ENCODE measurements at places on chromosomes 1 and 21.

GRCh38 chr1:155176544-155177071 is 3.0 kb downstream of the TRIM46 start:
- DNase-seq = peak; percentile 74

DNA sequence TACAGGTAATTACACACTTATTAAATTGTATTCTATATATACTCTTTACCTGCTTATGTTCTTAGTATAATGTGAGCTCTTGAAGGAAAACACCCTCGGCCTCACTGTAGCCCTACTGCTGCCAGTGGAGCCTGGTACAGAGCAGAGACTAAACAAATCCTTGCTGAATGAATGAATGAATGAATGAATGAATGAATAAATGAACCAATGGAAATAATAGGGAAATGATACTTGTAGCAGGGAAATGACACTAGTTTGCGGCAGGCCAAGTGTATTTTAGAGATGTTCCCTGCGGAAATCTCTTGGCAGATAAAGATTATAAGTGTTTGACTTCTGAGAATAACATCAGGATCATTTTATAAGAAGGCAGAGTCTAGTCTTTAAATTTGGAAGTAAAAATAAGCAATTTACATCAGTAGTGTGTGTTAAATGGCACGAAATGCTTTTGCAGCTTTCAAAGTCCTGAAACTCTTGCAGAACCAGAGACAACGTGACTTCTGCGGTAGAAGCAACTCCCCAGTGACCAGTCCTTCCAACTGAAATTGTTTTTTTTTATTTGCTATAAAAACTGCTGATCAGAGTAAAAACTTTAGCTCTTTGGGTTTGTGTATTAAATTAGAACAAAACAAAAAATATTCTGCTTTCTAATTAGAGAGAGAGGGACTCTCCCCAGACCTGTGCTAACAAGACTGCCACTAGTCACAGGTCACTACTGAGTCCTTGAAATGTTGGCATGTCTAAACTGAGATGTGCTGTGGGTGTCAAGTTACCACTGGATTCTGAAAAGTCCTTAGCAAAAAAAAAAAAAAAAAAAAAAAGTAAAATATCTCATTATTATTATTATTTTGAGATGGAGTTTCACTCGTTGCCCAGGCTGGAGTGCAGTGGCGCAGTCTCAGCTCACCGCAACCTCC is 199.3 kb upstream of the MAP1LC3C start:
- DNase-seq = no peak

- no peak for DNase-seq
These were observed 155.8 kb downstream of the DPYD start for GRCh38 chr1:97764991-97765390.

GRCh38 chr21:45508607-45509565 is 33.4 kb downstream of the SLC19A1 start:
- no peak for DNase-seq

- no peak for DNase-seq
These were observed 391.2 kb downstream of the DISC1 start for GRCh38 chr1:232017759-232018158.

DNA sequence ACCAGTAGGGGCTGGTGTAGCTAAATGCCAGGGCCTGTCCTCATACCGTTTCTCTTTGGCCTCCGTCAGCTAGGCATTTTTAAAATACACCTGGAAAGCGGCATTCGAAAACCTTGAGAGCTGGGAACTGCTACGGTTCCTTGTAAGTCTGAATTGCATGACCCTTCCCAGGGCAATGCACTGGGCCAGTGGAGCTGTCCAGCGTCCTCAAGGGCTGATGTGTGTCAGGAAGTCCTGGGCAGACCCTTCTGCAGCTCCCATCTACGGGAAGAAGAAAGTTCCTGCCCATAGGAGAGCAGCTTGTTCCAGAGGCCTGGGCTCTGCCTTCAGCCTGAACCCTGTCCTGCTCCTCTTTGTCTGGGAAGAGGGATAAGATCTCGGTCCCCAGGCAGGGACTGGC is 34.1 kb downstream of the UBASH3A start:
- no peak for DNase-seq

- no peak for DNase-seq
These were observed 10.0 kb downstream of the PDPN start for GRCh38 chr1:13593511-13594131.

DNA sequence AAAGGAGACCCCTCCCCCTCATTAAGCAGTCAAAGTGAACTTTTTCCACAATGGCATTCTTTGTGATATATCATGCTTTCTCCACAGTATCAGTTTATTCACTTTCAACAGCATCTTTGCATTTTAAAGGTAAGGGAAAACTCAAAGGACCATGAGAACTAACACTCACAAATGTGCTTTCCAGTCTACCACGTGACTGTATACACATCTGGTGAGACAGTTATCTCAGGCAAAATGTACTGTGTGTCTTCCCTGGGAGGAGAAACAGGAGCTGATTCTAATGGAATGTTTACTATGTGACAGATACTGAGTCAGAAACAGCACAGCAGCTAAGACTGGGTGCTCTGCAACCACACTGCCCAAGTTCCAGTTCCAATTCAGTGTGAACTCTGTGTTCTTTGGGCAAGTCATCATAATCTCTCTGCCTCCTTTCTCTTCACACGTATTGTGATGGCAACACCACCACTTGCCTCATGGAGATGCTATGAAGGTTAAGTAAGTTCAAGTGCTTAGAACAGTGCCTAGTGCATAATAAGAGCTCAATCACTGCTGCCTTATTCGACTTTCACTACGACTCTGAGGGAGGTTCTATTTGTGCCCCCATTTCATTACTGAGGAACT is 79.0 kb downstream of the SLC45A1 start:
- DNase-seq = peak; percentile 34

GRCh38 chr1:156399355-156400125 is 30.5 kb downstream of the RHBG start:
- DNase-seq = no peak

DNA sequence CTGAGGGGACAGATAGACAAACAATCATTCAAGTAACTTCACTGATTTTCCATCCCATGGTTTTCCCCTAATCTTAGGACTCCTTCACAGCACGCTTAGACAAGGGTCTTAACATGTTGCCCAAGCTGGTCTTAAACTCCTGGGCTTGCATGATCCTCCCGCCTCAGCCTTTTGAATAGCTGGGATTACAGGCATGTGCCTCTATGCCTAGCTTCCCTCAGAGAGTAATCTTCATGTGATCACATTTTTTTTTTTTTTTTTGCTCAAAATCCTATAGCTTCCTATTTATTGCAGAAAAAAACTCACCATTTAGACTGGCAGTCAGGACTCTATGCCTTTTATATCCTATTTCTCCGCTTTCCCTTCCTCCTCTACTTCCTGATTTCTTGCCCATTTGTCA is 90.4 kb upstream of the DPH5 start:
- DNase-seq = no peak

GRCh38 chr1:2920421-2921015 is 100.7 kb upstream of the ACTRT2 start:
- DNase-seq = no peak

DNA sequence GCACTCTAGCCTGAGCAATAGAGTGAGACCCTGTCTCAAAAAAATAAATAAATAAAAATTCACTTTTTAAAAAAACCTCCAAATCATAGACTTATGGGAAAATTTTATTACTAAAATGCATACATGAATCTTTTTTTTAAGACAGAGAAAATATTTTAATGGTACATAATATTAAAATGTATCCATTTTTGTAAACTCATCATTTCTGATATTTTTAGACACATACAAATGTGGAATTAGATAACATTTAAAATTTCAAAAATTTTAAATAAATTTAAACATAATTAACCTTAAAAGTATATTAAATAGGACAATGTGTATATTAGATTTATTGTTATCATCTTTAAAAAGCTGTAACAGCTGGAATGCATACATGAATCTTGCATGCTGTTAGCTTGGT is 33.9 kb downstream of the SMAP2 start:
- DNase-seq = no peak

GRCh38 chr1:221251580-221251979 is 372.3 kb downstream of the HLX start:
- no peak for DNase-seq

- DNase-seq = no peak
These were observed 62.9 kb downstream of the RIPK4 start for GRCh38 chr21:41703857-41704501.

DNA sequence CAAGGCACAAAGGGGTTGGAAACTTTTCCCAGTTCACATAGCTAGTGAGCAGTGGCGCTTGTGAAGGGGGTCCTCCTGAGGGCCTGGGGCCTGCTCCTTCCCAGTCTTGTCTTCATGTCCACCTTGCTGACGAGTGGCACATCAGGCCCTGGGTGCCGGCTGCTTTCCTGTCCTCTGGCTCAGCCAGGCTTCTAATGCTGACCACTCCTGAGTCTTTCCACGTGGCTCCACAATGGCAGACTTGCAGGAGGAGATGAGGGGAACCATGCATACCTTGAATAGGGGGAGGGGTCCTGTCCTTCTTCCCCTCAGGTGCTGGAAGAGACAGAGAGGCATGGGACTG is 38.7 kb downstream of the MAPKAPK2 start:
- DNase-seq = no peak

DNA sequence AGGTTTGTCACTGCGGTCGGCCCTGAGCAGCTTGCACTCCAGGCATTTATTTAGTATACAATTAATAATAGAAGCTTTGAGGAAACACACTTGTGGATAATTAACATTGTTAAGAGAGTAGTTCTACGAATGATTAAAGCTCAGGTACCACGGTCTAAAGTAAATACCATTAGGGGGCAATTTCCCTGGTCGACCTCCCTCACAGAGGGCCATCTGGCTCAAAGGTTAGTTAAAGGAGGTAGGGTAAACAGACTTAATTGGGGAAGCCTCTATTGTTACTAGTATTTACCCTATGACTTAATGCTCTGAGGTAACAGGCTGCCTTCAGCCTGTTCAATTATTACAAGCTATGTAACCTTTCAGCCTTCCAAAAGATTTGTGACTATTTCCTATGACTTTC is 122.3 kb upstream of the SLC44A3 start:
- no peak for DNase-seq

- no peak for DNase-seq
These were observed 94.6 kb upstream of the DAB1 start for GRCh38 chr1:57518496-57518895.

- no peak for DNase-seq
These were observed 448.1 kb upstream of the B3GALT2 start for GRCh38 chr1:193634470-193634869.

- DNase-seq = no peak
These were observed 90.9 kb downstream of the SLC30A10 start for GRCh38 chr1:219837274-219837993.

GRCh38 chr1:117045644-117046043 is 14.5 kb upstream of the TTF2 start:
- DNase-seq = no peak

DNA sequence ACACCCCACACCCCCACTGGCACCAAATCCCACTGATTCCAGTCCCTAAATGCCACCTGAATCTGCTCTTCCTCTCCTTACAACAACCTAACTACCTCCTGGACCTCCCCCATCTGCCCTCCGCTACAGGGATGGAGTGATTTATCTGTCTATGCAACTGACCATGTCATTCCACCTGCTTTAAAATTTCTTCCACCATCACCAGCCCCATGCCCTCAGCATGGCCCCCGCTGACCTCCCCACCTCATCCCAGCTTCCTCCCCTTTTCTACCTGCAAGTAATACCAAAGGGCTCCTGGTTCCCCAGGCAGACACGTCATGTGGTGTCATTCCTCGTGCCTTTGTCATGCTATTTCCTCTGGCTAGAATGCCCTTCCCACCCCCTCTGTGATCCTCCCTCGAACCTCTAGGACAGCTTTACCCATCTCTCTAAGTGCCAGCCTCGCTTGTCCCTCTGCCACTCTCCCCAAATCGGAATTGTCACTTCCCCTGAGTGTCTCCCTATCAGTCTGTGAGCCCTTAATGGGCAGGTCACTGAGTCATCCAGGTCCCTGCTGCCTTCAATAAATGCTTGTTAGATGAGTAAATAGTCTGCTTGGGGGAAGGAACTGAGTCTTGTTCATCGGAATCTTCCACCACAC is 3.7 kb downstream of the GJB4 start:
- no peak for DNase-seq

- no peak for DNase-seq
These were observed 118.1 kb downstream of the RUNX1 start for GRCh38 chr21:34930971-34931370.

GRCh38 chr1:202781180-202781579 is 27.0 kb downstream of the KDM5B start:
- DNase-seq = no peak

DNA sequence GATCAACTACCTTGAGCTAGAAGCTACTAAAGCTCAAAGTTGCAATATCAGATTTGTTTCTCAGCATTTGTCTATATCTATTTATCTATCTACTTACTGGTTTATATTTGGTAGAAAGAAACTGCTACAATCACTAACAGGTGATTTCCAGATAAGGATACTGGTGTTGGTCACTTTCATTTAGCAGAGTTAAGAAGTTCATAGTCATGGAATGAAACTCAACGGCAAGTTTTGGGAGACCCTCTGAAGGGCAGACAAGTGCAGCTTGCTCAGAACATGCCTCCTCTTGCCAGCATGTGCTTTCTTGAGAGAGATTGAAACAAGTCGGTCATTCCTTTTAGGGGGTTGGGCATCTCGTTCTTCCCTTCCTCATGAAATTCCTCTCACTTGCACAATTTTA is 296.5 kb downstream of the GRIK1 start:
- no peak for DNase-seq

DNA sequence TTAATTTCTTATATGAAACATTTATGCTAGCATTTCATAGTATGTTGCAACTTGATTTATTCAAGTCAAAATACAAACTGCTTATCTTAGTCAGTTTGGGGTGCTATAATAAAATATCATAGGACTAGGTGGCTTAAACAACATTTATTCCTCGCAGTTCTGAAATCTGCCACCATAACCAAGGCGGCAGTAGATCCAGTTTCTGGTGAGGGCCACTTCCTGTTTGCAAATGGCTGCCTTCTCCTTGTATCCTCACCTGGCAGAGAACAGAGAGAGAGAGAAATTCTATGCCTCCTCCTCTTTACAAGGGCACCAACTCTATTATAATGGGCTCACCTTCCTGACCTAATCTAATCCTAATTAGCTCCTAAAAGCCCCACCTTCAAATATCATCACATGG is 76.1 kb upstream of the RGS2 start:
- no peak for DNase-seq

DNA sequence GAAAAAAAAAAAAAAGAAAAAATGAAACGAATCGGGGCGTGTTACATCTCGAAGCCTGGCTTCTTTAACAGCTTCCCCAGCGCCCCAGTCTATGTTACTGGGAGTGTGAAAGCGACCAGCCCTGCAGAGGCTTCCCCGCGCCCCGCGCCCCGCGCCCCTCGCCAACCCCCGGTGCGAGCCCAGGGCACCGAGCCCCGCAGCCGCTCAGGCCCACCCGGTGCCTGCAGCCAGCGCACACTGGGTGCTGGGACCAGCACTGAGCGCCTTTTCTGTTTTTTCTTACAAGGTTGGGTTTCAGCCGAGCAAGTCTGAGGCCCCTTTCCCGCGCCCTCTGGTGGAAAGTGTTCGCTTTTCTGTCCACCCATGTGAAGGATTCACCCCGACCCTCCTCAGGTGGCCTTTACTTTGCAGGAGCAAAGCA is 42.1 kb upstream of the ZNF496 start:
- peak; percentile 9 for DNase-seq
